ENCODE measurements at places on chromosomes 5 and 9.
A peak's percentile ranks its signal among the peaks of the same experiment; 100 is the strongest.

- no peak for DNase-seq
Measured at GRCh38 chr9:104494808-104495207, 9.3 kb upstream of the OR13F1 start.

DNA sequence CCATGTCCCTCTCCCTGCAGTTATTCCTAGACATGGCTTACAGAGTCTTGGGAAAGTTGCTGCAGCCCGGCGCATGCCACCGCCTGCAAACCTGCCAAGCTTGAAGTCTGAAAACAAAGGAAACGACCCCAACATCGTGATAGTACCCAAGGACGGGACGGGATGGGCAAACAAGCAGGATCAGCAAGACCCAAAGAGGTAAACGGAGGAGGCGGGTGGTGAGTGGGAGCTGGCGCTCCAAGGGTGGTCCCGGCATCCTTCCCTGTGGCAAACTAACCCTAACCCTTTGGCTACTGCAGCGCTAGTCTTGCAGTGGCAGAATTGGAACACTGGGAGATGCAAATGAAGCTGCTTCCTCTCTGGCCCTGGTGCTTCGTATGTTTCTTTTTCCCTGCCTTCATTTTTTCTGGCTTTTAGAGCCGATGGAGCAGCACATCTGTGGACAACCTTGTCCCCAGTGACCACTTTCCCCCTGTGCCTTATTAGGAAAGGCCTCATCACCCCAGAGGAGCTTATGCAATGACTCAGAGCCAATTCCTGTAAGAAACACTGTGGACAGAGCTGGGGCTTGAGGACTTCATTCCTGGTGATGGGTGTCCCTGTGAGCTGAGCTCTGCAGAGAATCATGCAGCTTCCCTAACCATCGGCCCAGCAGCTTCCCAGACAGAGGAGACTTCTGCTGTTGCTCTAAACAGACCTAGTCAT is 38.9 kb downstream of the PRRC2B start:
- DNase-seq, result no peak

GRCh38 chr5:123358304-123358703 is 64.9 kb downstream of the CEP120 start:
- no peak for DNase-seq

DNA sequence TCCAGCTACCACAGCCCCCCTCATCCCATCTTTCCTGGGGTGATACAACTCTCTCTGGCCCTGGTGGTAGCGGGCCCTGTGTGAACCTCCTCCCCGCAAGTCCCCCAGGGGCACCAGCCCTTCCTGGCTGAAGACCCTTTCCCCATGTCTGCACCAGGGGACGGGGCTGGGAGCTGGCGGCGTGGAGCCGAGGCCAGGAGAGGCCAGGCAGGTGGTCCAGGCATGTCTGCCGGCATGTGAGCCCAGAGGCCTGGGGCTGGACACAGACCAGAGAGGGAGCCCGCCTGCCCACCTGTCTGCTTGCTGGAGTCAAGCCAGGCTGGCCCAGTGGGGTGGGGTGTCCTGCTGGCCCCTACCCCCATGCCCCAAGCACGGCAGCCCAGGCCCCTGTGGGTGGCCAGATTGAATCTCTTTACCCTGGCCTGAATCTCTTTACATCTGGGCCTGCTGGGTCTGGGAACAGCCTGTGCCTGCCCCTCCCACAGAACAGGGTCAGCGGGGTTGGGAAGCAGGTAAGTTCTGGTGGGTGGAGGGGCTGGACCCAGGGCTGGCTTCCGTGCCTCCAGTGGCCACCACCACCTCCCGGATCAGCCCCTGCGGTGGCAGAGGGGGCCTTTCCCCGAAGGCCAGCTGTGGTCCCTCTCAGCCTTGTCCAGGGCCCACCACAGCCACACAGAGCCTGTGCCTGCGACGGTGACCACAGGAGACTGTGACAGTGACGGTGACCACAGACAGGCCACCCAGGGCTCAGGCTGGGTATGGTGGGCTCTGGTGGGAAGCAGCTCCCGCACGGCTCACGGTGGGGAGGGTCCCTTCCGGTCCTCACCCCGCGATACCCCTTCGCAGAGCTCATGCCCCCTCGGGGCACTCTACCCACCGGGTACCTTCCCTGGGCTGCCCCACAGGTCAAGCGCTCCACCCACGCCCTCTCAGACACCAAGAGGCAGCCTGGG is 7.1 kb downstream of the LCN12 start:
- DNase-seq, result no peak

DNA sequence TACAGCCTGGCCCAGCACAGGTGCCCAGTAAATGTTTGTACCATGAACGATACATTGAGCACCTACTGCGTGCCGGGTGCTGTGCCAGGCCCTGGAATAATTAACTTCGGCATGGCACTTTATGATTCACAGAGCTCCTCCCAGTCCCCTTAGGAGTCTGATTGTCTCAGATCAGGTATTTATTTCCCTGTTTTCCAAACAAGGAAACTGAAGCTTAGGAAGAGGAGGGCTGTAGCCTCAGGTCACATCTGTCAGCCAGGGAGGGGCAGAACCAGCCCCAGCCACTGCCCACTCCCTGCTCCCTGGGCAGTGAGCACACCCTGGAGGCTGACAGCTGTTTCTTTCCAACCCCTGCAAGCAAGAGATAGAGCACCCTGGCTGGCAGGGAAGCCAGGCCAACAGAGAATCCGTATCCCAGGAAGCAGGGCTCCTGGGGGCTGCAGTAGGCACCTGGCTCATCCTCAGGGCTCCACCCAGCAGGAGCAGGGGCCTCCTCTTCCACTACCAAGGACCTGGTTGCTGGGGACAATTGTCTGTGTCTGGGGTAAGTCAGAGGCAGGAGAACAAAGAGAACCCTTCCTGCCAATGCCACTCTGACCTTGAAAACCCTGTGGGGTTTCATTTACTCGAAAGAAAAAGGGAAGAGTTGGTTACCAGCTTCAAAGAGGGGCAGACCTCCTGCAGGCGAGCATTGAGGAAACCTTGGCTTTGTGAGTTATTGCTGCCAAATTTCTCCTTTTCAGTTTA is 69.0 kb downstream of the DAB2IP start:
- no peak for DNase-seq

DNA sequence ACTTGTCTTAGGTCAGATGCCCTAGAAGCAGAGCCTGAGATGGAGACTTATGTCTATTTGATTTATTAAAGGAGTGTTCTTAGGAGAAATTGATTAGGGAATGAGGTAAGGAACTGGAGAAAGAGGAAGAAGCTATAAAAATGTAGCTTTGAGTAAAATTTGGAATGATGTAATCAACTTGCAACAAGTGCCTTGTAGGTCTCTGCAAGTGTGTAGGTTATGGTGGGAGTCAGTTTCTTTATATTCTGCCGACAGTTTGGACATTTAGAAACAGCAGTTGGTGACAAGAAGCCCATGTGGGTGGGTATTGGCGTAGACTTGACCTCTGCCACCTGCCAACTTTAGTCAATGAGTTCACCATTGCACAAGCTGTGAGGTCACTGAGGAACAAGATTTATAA is 986.5 kb downstream of the CDH18 start:
- no peak for DNase-seq

- DNase-seq, result peak; percentile 29
Measured at GRCh38 chr5:139884144-139884543, 88.5 kb downstream of the PSD2 start.

GRCh38 chr9:123450996-123451395 is 95.0 kb downstream of the CRB2 start:
- peak; percentile 94 for DNase-seq

GRCh38 chr5:15391704-15392397 is 108.1 kb upstream of the FBXL7 start:
- DNase-seq, result no peak

GRCh38 chr5:154478224-154478565 is at the start of gene HAND1:
Gene HAND1, minus strand, starts transcription at chr5:154478227. Its CDS starts 219 bp downstream, at chr5:154478008.
- peak; percentile 36 for DNase-seq

DNA sequence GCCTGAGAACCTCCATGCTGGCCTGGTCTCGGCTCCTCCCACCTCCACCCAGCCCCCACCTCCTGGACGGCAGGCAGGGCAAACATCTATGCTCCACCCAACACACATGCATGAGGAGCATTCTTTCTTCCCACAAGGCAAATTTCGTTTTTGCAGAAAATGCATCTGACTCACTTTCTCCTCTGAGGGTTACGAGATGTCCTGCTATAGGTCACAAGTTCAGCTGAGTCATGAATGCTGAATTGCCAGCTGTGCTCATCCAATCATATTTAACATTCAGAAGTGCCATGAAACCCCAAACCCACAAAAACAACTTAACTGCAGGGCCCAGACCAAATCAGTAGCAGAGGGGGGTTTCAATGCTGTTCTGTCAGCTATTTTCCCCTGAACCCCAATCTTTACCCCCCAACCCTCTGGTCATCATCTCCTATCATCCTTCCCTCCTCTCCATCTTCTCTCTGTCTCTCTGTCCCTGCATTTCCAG is 39.0 kb upstream of the OSMR start:
- no peak for DNase-seq

DNA sequence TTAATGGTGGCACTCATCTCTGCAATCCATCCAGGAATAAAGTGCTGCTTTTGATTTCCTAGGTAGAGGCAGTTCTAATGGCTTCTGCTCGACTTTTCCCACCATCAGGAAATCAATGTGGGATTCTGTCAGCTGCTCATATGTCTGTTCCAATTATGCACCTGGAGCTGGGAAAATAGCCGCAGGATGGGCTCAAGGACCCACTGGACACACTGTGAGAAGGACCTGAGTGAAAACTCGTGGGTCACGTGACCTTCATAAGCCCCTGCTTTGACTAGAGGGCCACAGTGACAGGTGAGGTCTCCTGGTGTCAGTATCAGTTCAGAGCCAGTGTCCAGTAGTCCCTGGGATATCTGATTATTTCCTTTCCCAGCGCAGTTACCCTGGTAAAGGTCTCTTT is 17.9 kb upstream of the PTGES start:
- no peak for DNase-seq

Measured in cerebellar cortex (tissue), 1 donor.